Activated CD4-positive, alpha-beta T cell treated with anti-CD3 and anti-CD28 coated beads for 36 hours (primary cell): ENCODE measurements at places on chromosomes 7 and 10. TPM values are rescaled to one million over a fixed set of nuclear protein-coding genes. Genes with fewer than 3 reads are reported as not detected.
A peak's percentile ranks its signal among the peaks of the same experiment; 100 is the strongest.

COMTD1 gene
- 28.1 TPM for total RNA-seq

THAP5 gene
- total RNA-seq: 43.4 TPM

EN2 gene
- total RNA-seq: not detected

HOXA5 gene
- not detected for total RNA-seq

ZCCHC24 gene
- 0.53 TPM for total RNA-seq

CALHM2 gene
- total RNA-seq: 12.0 TPM

HTR5A gene
- not detected for total RNA-seq

GRCh38 chr10:32005050-32005449 lies 51.2 kb downstream of the KIF5B start:
- no peak overlapping the region for H3K4me3 ChIP-seq
- H3K4me1 ChIP-seq: peaks cover 11% of the 10 kb centered on the region
- H3K36me3 ChIP-seq: peaks cover 7% of the 10 kb centered on the region
- no peaks in the 10 kb centered on the region for H3K27me3 ChIP-seq

GRCh38 chr10:61975391-61975932 lies 74.0 kb downstream of the ARID5B start:
- H3K4me1 ChIP-seq: peaks cover 62% of the 10 kb centered on the region
- no peak for DNase-seq
- H3K36me3 ChIP-seq: peaks cover 79% of the 10 kb centered on the region
- peak overlapping the region; percentile 43 for H3K27ac ChIP-seq

GRCh38 chr10:18402853-18403252 lies 248.5 kb downstream of the NSUN6 start:
- H3K27me3 ChIP-seq: peaks cover 5% of the 10 kb centered on the region
- no peak for DNase-seq
- peaks cover 9% of the 10 kb centered on the region for H3K4me1 ChIP-seq

DNA sequence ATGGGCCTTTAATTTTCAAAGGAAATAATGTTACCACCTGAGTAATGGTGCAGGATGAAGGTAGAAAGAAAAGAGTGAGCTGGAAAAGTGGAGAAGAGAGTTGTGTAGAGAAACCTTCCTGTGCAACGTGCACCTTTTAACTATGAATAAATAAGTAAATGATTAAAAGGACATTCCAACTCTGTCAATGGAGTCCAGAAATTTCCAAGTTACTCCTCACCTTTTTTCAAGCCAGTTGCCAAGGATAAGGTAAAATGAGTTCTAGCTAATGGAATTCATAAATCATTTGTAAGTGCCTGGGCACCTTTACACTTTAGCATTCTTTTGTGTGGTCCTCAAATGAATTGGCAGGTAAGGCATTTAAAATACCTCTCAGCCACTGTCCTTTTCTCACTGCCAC lies 549.4 kb upstream of the NRP1 start:
- no peak for DNase-seq
- no peaks in the 10 kb centered on the region for H3K4me1 ChIP-seq
- H3K27ac ChIP-seq: no peak overlapping the region
- H3K36me3 ChIP-seq: no peaks in the 10 kb centered on the region
- no peak overlapping the region for H3K4me3 ChIP-seq

DNA sequence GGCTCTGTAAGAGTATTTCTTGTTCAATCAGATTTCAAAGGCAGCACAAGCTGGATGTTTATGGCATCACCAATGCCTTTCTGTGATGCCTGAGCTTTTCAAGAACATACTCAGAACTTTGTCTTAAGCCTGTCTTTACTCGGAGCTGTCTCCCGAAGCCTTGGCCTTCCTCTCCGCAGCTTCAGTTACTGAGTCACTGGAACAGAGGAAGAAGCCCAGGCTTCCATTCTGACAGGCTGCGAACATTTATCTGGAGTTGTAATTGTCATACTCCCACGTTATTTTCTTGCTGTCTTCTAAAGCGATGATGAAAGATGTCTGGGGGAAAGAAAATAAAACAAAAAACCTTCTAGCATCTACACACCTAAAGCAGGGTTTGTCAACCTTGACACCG lies 43.9 kb downstream of the GRK5 start:
- DNase-seq: no peak
- no peak overlapping the region for H3K4me3 ChIP-seq

DNA sequence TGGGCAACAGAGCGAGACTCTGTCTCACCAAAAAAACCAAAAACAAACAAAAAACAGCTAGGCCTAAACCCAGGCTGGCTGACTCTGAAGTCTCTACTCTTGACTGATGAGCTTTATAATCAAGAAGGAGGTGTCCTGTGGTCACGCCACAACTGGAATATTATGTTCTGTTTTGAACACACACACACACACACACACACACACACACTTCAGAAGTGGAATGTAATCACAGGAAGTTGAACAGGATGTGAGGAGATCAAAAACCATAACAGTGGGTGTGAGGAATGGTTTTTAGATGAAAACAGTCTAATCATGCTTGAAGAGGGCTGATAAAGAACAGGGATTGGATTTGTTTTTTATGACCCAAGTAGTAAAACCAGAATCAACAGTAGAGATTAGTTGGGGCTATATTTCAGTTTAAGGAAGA lies 51.1 kb upstream of the IL6 start:
- H3K4me1 ChIP-seq: peaks cover 71% of the 10 kb centered on the region
- H3K27me3 ChIP-seq: peaks cover 2% of the 10 kb centered on the region
- H3K4me3 ChIP-seq: no peak overlapping the region
- no peaks in the 10 kb centered on the region for H3K36me3 ChIP-seq

GRCh38 chr7:100200693-100201092 lies 19.1 kb upstream of the PVRIG start:
- H3K36me3 ChIP-seq: no peaks in the 10 kb centered on the region
- DNase-seq: no peak
- no peaks in the 10 kb centered on the region for H3K27me3 ChIP-seq
- no peak overlapping the region for H3K4me3 ChIP-seq
- peaks cover 10% of the 10 kb centered on the region for H3K4me1 ChIP-seq
- H3K27ac ChIP-seq: no peak overlapping the region

GRCh38 chr7:159007996-159008389 lies 136.7 kb downstream of the VIPR2 start:
- peaks cover 13% of the 10 kb centered on the region for H3K27me3 ChIP-seq
- no peak overlapping the region for H3K27ac ChIP-seq
- no peak for DNase-seq
- H3K4me3 ChIP-seq: no peak overlapping the region
- H3K36me3 ChIP-seq: no peaks in the 10 kb centered on the region
- peaks cover 27% of the 10 kb centered on the region for H3K4me1 ChIP-seq

DNA sequence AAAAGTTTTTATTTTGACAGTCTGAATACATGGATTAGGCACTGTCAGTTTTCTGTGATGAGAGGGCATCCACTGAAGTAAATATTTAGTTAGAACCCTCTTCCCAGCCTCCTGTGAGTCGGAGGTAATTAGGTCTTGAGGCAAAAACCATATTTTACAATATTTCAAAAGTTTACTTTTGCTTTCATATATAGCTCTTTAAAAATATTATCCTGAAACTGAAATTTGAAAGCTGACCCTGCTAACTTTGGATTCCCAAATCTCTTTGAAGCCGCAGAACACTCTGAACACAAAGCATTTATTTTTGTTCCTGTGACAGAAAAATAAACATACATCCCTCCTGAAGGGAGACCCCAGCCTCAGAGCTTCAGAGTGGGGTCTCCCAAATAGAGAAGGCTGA lies 317.4 kb downstream of the KIF20B start:
- DNase-seq: no peak
- H3K27ac ChIP-seq: no peak overlapping the region
- H3K27me3 ChIP-seq: peaks cover 4% of the 10 kb centered on the region
- no peaks in the 10 kb centered on the region for H3K4me1 ChIP-seq
- no peaks in the 10 kb centered on the region for H3K36me3 ChIP-seq

GRCh38 chr7:11648980-11649379 lies 183.0 kb downstream of the THSD7A start:
- no peaks in the 10 kb centered on the region for H3K4me1 ChIP-seq
- no peaks in the 10 kb centered on the region for H3K27me3 ChIP-seq
- no peaks in the 10 kb centered on the region for H3K36me3 ChIP-seq
- DNase-seq: no peak
- no peak overlapping the region for H3K27ac ChIP-seq

- H3K27ac ChIP-seq: no peak overlapping the region
- no peak for DNase-seq
- H3K4me3 ChIP-seq: no peak overlapping the region
Observed at GRCh38 chr10:83522456-83522855, 616.9 kb upstream of the GHITM start.

GRCh38 chr7:128705891-128706333 lies 33.2 kb upstream of the CALU start:
- peaks cover 4% of the 10 kb centered on the region for H3K4me1 ChIP-seq
- no peaks in the 10 kb centered on the region for H3K36me3 ChIP-seq
- no peak overlapping the region for H3K4me3 ChIP-seq
- no peak for DNase-seq
- H3K27ac ChIP-seq: no peak overlapping the region

DNA sequence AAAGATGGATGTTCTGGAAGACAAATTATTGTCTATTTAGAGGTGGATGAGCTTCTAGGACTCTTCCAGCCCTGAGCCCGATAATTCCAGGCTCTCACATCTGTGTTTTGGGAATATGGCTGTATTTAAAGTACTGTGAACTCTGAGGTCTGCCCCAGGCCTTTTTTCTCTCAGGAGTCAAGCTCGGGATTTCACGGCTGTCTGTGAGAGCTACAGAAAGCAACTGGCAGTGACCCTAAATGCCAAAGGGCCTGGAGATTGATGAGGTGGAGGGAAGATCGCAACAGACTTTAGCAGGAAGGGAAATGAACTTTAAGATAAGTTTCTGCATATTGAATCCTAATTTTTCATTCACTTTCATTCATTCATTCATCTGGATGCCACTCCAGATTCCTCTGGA lies 51.0 kb upstream of the COL13A1 start:
- no peak overlapping the region for H3K27ac ChIP-seq
- no peaks in the 10 kb centered on the region for H3K36me3 ChIP-seq
- H3K4me1 ChIP-seq: peaks cover 3% of the 10 kb centered on the region
- no peak for DNase-seq

GRCh38 chr7:105875505-105875904 lies 894 bp downstream of the ATXN7L1 start:
- H3K27ac ChIP-seq: peak overlapping the region; percentile 77
- peak overlapping the region; percentile 82 for H3K4me3 ChIP-seq
- H3K27me3 ChIP-seq: peaks cover 3% of the 10 kb centered on the region
- DNase-seq: no peak

DNA sequence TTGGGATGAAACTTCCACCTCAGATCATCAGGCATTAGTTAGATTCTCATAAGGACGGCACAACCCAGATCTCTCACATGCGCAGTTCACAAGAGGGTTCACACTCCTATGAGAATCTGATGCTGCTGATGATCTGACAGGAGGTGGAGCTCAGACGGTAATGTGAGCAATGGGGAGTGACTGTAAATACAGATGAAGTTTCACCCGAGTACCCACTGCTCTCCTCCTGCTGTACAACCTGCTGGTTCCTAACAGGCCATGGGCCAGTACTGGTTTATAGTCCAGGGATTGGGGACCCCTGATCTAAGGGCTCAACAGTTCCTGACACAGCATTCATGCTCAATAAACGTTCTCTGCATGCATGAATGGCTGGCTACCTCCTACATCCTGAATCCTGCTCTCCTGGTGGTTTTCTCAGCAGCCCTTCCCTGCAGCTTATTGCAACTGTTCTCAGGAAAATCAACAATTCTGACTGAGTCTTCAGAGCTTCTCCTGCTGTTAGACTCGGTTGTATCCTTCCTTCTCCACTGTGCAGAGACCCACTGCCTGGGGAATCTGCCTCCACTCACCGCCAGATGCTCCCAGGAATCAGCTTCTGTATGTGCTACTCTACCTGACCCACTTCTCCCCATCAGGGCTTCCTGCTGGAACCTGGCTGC lies 17.4 kb downstream of the PDE6C start:
- H3K27ac ChIP-seq: no peak overlapping the region
- H3K4me1 ChIP-seq: no peaks in the 10 kb centered on the region
- H3K36me3 ChIP-seq: no peaks in the 10 kb centered on the region
- no peak for DNase-seq

DNA sequence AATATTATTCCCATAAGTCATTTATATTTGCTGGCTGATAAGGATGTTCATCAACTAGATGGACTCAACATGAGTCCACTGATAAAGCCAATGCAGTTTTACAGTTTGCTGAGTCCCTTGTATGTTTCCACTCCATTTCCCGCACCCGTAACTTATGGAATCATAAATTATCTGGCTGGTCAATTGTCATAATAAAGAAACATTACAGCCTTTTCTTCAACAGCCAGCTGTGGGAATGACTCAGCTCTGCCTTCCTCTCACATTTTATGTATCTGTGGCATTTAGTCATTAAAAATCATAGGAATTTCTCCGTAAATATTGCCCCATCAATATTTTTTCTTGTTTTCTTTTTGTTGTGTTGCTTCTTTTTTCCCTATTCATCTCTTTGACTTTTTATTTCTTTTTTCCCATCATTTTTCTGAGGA lies 22.3 kb upstream of the TMEM26 start:
- no peak overlapping the region for H3K27ac ChIP-seq
- DNase-seq: no peak
- no peak overlapping the region for H3K4me3 ChIP-seq
- no peaks in the 10 kb centered on the region for H3K36me3 ChIP-seq

- no peak overlapping the region for H3K4me3 ChIP-seq
- peaks cover 12% of the 10 kb centered on the region for H3K36me3 ChIP-seq
- DNase-seq: no peak
- H3K4me1 ChIP-seq: no peaks in the 10 kb centered on the region
Observed at GRCh38 chr10:28201410-28202400, 101.2 kb downstream of the MPP7 start.

DNA sequence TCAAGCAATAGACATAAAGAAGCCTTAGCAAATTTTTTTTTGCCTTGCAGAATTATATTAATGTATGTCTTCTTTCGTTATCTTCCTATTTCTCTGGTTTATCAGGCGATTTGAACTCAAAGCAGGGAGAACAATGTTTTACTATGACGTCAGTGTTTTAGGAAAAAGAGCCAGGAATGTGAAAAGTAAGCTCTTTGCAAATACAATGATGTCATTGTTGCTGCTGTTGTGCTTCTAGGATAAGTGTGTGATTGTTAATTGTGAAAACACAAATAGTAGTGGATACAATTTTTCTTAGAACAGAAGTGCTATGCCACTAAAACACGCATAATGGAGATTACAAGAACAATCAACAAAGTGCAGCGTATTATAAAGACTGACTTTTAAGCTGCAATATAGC lies 9.5 kb upstream of the AUTS2 start:
- no peak for DNase-seq
- peaks cover 5% of the 10 kb centered on the region for H3K27me3 ChIP-seq
- no peaks in the 10 kb centered on the region for H3K4me1 ChIP-seq
- no peak overlapping the region for H3K4me3 ChIP-seq
- no peak overlapping the region for H3K27ac ChIP-seq
- no peaks in the 10 kb centered on the region for H3K36me3 ChIP-seq

GRCh38 chr7:122790591-122790990 lies 87.9 kb upstream of the RNF148 start:
- no peaks in the 10 kb centered on the region for H3K4me1 ChIP-seq
- DNase-seq: no peak
- no peaks in the 10 kb centered on the region for H3K27me3 ChIP-seq
- no peak overlapping the region for H3K27ac ChIP-seq

GRCh38 chr7:149878523-149878921 lies 4.8 kb downstream of the ATP6V0E2 start:
- H3K4me1 ChIP-seq: peaks cover 35% of the 10 kb centered on the region
- no peaks in the 10 kb centered on the region for H3K27me3 ChIP-seq
- peaks cover 8% of the 10 kb centered on the region for H3K36me3 ChIP-seq
- no peak for DNase-seq
